ENCODE measurements at places on chromosomes 1 and 21.

- no peak for DNase-seq
Observed at GRCh38 chr1:155673003-155673402, 15.6 kb downstream of the YY1AP1 start.

- DNase-seq = no peak
Observed at GRCh38 chr1:109931189-109931731, 20.6 kb downstream of the CSF1 start.

DNA sequence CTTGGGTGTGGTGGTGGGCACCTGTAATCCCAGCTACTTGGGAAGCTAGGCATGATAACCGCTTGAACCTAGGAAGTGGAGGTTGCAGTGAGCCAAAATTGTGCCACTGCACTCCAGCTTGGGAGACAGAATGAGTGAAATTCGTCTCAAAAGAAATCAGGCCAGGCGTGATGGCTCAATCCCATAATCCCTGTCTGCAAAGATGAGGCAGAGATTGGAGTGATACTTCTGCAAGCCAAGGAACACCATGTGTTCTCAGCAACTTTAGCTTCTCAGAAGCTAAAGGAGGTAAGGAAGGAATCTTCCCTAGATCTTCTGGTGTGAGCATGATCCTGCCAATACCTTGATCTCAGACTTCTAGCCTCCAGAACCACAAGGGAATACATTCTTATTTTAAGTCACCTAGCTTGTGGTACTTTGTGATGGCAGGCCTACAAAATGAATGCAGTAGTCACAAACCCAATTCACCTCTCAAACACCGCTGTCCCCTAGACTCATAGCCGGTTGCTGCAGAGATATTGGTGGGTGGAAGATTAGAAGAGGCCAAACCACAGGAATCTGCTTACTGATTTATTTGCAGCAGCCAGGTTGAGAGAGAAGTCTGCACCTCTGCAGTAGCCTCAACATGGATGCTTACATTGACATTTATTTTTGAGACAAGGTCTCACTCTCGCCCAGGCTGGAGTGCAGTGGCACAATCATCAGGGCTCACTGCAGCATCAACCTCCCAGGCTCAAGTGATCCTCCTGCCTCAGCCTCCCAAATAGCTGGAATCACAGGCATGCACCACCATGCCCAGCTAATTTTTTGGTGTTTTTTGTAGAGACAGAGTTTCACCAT is 18.6 kb downstream of the L1TD1 start:
- no peak for DNase-seq

GRCh38 chr1:204891860-204892259 is 21.2 kb downstream of the NFASC start:
- DNase-seq = no peak

DNA sequence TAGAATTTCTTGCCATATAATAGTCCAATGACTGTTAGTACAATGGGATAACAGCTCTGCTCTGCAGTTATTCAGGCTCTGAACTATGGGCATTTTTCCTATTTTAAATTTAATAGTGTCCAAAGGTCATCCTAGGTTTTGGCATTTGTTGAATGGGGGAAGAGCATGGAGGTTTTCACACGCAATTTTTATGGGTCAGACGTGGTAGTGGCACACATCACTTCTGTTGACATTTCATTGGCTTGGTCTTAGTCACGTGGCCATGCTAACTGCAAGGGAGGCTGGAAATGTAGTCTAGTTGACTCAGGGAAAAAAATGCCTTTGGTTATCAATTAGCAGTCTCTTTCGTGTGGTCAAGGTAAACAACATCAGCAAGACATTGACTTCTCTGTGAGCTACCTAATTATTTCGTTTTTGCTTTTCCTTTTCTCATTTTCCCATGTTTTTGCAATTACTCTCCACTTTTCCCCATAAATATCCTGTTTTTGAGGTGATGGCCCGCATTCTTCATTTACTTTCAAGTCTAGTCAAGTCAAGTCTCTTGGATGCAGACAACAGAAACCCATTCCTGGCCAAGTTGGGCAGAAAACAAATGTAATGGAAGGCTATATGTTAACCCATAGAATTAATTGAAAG is 82.8 kb downstream of the DYRK1A start:
- DNase-seq = no peak

- DNase-seq = no peak
Observed at GRCh38 chr1:12407050-12407961, 177.5 kb downstream of the VPS13D start.

- no peak for DNase-seq
Observed at GRCh38 chr1:3718764-3719163, 33.5 kb upstream of the CCDC27 start.

GRCh38 chr1:5904551-5904950 is 87.7 kb downstream of the NPHP4 start:
- no peak for DNase-seq

DNA sequence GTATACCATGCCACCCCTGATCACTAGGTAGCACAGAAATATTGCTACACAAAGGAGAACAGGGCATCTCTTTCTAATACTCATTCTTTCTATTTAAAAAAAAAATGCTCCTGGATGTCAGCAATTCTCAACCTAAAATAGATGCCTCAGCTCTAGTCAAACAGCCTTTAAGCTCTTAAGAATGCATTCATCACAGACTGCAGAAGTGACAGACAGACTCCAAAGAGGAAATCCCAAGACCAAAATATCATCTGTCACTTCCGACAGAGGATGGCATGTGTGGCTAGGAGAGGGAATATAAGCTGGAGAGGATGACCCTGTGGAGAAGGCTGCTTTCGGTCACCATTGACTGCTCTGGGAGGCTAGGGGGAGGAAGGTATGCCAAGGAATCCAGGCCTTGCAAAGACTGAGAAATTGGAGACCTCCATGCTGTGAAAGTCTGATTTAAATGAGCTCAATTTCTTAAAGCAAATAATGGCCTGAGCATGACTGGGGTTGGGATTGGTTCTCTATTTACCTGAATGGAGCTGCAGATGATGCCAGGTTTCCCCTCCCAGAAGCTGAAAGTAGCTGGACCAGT is 277.4 kb downstream of the BRINP2 start:
- no peak for DNase-seq

GRCh38 chr1:182765391-182765790 is 24.2 kb upstream of the NPL start:
- DNase-seq = no peak

GRCh38 chr1:241586905-241587512 is 53.2 kb downstream of the CHML start:
- DNase-seq = no peak

- DNase-seq = no peak
Observed at GRCh38 chr1:31374511-31375196, 1.8 kb upstream of the FABP3 start.

- DNase-seq = no peak
Observed at GRCh38 chr1:168135921-168136708, 615 bp downstream of the GPR161 start.

GRCh38 chr1:13864760-13865159 is 164.8 kb downstream of the PRDM2 start:
- no peak for DNase-seq

- no peak for DNase-seq
Observed at GRCh38 chr21:26153758-26154157, 16.8 kb downstream of the APP start.

DNA sequence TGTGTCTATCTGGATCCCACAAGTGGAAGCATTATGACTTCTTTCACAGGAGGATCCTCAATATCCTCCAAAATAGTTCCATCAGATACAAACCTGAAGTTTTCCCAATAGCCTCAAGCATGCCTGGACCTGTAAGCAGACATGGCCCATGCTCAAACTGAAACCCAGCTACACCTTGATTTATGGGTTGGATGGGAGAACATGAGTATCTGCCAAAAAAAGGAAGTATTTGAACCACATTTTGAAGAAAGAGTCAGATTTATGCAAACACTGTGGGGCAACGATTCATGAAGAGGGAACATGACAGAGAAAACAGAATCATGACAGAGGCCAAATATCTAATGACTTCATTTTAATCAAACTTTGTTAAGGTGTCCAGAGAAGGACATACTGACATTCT is 351.0 kb upstream of the NFIA start:
- DNase-seq = no peak

GRCh38 chr1:23634840-23635651 is 56.6 kb upstream of the RPL11 start:
- no peak for DNase-seq

DNA sequence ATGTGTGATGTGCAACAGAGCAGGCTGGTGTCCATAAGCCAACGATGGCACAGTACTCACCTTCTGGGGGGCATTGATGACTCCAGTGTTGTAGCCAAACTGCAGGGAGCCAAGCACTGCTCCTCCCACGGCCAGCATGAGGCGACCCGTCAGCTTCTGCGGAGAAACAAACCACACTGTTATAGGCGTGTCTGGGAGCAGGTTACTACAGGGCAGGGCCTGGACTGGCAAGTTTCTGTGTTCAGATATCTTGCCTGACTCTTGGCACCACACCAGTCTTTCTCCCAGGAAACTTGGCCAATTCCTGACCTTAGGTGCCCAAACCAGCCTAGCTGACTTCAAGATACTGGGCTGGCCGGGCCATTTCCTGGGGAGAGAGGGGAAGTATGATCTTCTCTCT is 15.5 kb downstream of the SLC2A1 start:
- DNase-seq = no peak

GRCh38 chr1:26408604-26409003 is 2.0 kb upstream of the LIN28A start:
- DNase-seq = no peak

DNA sequence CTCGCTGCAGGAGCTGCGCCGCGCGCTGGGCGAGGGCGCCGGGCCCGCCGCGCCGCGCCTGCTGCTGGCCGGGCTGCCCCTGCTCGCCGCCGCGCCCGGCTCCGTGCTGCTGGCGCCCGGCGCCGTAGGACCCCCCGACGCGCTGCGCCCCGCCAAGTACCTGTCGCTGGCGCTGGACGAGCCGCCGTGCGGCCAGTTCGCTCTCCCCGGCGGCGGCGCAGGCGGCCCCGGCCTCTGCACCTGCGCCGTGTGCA is 730 bp downstream of the OLIG1 start:
- DNase-seq = no peak

DNA sequence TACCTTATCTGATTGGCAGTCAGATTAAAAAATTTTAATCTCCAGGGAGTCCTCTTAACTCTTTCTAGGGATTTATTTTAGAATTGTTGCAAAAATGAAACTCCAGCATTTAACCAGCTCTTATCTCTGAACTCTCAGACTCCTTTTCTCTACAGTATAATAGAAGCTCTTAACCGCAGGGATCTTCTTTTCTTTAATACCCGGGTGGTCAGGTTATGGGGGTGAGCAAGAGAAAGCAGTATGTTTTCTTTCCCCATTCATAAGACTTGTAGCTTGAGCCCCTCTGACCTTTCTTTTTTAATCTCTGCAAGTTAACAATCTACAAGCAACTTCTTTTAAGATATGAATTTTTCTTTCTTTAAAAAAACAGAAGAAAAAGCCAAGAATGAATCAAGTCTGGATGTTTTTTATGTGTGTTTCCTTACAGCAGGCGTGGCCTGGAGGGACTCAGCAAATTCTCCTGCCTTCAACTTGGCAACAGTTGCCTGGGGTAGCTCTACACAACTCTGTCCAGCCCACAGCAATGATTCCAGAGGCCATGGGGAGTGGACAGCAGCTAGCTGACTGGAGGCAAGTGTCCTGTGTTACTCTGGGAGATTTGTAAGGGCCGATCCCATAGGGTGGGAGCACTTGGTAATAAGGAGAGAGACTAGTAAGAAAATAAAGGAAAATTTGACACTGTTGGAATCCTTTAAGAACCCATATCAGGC is 13.4 kb upstream of the OLFML3 start:
- DNase-seq = no peak

- DNase-seq = no peak
Observed at GRCh38 chr1:111856411-111857185, 100.9 kb downstream of the DDX20 start.

DNA sequence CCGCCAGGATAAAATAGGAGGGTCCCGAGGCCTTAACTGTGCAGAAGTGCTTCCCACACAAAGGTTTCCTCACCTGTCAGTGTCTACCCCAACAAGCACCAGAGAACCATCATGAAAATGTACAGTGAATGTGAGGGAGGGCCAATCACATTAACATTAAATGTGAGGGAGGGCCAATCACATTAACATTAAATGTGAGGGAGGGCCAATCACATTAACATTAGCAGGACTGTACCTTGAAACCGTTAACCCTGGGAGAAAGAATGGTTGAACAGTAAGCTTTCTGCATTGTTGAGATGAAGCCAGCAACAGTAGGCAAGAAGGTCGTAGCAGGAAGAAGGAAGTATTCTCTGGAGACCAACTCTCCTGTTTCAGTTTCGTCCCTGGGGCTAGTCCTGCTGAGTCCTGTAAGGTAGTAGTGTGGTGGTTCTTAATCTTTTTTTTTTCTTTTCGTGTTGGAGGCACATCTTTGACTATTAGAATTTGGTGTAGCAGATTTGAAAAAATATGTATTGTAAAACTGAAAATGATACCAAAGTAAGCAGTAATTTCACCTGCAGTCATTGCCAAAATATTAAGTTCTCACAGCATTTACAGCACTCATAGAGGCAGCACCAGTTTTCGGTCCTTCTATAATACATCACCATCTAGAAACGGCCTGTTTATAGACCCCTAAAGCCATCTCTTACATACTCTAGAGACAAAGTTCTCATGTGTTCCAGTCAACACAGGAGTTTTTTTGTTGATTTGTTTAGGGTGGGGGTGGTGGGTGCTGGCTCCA is 98.6 kb upstream of the PPP2R5A start:
- DNase-seq = no peak

DNA sequence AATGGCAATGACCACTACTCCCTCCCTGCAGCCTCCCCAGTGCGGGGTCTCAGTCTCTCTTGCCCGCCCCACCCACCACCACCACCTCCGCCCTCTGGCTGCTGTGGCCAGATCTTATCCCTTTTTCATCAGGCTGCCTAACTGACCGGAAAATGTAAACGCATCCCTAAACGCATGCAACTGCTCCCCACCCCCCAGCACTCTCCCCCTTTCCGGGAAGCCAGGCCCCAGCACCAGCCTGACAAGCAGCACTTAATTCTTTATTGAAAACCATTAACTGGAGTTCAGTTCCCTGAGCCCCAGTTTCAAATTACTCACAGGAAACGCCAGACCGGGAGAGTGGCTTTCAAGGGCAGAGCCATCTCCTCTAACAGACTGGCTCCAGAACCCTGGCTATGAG is 147.7 kb downstream of the DMRTA2 start:
- no peak for DNase-seq

GRCh38 chr1:164518692-164519332 is 40.2 kb upstream of the PBX1 start:
- no peak for DNase-seq

DNA sequence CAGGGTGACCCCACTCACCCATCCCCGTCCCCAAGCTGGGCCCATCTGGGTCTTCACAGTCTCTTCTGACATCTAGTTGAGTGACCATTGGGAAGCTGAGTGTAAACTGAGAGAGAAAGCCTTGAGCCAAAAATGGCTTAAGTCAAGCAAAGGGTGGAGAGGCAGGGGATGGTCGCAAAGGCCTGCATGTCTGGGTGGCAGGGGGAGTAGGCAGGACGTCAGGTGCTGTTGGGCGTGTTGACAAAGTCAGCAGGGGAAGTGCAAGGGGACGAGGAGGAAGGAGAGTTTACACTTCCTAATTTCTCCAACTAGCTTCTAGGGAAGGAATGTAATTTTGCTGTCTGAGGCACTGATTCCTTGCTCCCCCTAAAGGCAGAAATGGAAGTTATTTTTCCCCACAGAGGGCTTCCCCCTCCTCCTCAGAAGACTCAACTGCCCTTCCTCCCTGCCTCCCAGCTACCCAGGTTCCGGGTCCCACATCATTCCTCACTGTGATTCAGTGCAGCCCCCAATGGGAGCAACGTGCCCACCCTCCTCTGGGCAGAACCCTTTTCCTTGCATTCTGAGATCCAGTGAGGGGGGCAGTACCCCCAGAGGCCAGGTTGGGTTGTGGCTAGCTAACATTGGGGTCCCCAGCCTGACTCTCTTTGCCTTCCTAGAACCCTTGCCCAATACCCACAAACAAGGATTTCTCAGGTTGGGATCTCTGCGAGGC is 1.2 kb upstream of the ADORA1 start:
- no peak for DNase-seq

- DNase-seq = no peak
Observed at GRCh38 chr1:107151295-107151694, 10.5 kb downstream of the NTNG1 start.
